ENCODE measurements at places on chromosomes 1 and 21. TPM values are rescaled to one million over a fixed set of nuclear protein-coding genes. Genes with fewer than 3 reads are reported as not detected.

Gene TCP10L
- polyA plus RNA-seq: not detected

Gene SPRR2E
- polyA plus RNA-seq: not detected

Gene ZBTB18
- polyA plus RNA-seq: 12.7 TPM

Gene RHBG
- polyA plus RNA-seq: not detected

Gene COL16A1
- 88.3 TPM for polyA plus RNA-seq

Gene LCE1C
- polyA plus RNA-seq: not detected

Gene GSTM2
- 62.3 TPM for polyA plus RNA-seq

Gene CGN
- polyA plus RNA-seq: 0.05 TPM

Gene OVAAL
- 0.05 TPM for polyA plus RNA-seq

Gene TRPM2
- polyA plus RNA-seq: not detected

DNA sequence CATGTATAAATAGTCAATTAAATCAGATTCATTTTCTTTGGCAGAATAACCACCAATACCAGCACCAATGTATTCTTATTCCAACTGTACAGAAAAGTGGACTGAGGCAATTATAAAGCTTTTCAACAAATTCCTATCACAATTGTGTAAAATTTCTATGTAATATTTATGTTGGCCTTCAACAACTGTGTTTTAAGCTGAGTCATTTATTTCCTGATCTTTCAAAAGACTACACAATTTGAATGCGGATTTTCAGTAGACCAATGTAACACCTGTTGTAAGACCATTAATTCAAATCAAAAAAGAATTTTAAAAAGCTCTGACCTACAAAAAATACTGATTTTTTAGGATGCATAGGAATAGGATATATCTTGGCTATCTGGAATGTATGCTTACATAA, 25.5 kb downstream of the GPATCH2 start:
- DNase-seq: no peak

GRCh38 chr1:203274603-203275381, 30.5 kb upstream of the BTG2 start:
- DNase-seq: no peak

DNA sequence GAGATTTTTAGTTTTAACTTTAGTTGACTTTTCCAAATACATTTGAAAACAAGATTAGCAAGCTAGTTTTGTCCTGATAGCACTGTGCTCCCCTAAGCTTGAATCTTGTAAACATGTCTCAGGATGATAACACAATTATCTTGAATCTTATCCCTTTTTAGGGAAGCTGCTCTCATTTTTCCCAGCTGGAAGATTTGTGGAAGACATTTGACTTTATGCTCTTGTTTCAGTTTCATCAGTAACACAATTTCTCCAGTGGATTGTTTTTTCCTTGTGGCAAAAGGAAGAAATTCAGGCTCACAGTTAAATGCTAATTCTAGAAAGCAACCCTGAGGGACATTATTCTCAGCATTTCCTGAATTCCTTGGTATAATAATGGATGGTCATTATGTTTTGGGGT, 88.8 kb downstream of the CDC7 start:
- no peak for DNase-seq

- DNase-seq: no peak
Measured at GRCh38 chr1:95548211-95548610, 314.2 kb downstream of the RWDD3 start.

DNA sequence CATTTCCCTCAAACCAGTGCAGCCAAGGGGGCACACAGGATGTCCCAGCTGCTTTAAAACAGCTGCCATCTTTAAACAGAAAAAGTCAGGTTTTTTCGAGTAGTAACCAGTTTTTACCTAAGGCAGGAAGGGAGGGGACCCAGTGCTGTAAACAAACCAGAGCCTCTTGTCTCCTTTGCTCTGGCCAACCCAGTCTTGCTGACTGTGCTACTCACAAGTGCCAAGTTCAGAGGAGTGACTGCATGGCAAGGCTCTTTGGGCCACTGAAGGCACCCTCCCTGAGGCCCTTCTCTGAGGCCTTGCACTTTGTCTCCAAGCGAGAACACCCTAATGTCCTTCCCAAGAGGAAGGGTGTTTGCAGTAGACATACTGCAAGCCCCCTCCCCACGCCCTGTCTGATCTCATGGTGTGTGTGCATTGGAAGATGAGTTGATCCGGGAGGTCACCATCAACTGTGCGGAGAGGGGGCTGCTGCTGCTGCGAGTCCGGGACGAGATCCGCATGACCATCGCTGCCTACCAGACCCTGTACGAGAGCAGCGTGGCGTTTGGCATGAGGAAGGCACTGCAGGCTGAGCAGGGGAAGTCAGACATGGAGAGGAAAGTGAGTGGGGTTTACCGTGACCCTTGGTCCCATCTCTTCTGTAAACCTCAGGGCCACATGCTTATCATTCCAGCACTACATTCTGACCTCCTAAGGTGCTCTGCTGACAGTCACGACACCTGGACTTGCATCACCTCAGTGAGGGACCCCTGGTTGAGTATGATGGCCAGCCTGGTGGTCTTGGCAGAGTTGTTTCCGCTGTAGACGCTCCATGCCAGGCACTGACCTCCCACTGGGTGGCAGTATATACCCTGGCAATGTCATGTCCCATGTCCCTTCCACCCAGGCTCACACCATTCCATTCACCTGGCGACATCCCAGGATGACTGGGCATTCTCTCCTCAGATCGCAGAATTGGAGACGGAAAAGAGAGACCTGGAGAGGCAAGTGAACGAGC, 4.7 kb downstream of the DNALI1 start:
- no peak for DNase-seq

DNA sequence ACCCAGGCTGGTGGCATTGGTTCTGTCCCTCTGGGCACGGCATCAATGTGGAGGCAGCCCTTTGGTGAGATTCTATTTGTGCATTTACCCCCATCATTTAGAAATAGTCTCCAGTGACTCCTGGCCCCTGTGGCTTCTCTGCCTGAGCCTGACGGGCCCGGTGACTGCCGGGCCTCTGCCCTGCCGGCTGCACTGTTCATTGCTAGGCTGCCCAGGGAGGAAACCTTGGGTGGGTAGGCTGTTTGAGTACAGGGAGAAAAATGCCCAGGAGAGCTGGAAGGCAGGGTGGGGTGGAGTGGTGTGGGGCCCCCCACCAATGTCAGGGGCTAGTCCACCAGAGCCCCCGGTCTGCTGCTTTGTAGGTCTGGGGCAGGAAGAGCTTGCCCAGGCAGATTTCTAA, 23.4 kb upstream of the EDN2 start:
- DNase-seq: no peak

DNA sequence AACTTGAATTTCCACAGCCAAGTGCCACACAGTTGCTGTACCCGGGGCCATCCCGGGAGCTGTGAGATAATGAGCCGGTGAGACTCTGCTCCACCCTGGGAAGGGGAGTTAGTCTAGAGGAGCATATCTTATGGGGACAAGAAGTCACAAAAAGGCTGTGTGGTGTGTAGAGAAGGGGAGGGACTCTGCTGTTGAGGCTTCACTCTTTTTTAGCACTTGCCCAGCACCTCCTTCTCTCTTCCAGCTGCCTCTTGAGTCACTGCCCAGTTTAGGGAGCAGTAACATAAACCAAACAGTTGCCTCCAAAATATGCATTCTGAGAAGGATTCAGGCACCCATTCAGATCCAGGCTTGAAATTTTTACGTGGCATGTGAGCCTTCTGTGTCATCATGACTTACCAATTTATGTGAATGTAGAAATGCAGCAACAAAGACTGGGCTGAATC, 744 bp upstream of the WDR26 start:
- peak; percentile 51 for DNase-seq

DNA sequence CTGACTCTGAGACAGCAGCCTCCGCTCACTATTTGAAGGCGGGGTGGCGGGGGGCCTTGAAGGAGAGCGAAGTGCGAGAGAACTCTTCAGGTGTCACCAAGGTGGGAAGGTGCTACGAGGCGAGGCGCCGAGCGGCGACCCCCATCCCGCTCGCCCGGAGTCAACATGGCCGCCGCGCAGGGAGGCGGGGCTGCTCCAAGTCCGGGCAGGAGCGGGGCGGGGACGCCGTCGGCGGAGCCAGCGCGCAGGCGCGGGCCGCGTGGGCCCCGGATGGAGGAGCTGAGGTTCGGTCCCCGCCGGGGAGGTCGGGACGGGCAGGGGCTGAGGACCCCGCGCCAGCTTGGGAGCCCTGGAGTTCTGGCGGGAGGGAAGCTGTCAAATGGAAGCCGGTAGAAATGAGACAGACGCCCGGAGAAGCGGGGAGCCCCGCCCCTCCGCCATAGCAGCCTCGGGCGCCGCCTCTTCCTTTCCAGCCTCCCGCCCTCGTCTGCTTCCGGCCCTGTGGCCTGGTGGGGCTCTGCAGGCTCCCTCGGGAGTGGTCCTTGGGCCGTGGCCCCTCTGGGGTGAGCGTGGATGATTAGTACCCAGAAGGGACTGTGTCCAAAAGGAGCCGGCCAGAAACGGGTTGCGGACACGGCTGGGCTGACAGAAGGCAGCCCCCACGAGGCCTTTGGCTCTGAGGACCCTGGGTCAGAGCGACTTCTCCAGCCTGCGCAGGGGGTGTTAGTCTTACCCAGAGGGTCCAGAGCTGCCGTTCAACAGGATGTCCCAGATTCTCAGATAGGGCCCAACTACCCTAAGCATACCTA, at the start of gene PIGV:
Gene PIGV, plus strand, starts transcription at position 245 of the 809 bp plus-strand sequence. CDS start 2,866 bp downstream, outside the sequence.
- no peak for DNase-seq

- DNase-seq: no peak
Measured at GRCh38 chr1:169508432-169509338, 22.9 kb upstream of the SLC19A2 start.

- DNase-seq: peak; percentile 16
Measured at GRCh38 chr1:79355090-79355489, 348.6 kb upstream of the ADGRL4 start.

- DNase-seq: no peak
Measured at GRCh38 chr1:221910222-221910621, 168.3 kb upstream of the DUSP10 start.

- DNase-seq: no peak
Measured at GRCh38 chr1:167695147-167695546, 26.6 kb upstream of the MPZL1 start.

- no peak for DNase-seq
Measured at GRCh38 chr1:234871039-234871709, 257.5 kb downstream of the TOMM20 start.

GRCh38 chr1:9086045-9086444, 16.6 kb upstream of the SLC2A5 start:
- DNase-seq: no peak

DNA sequence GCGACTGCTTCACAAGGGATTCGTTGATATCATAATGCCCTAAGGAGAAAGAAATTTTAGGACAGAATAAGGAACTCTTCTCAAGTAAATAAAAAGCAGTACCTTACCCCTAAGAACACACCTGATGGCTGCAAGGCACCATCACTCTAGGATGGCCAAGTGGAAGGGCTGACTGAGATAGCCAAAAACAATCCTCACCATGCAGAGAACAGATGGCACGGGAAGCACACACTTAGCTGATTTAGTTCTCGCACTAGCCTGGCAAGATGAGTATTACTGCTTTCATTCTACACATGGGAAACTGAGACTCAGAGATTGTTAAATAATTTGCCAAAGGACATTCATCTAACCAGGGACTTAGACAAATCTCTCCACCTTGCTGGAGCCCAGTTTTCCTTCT, 43.8 kb downstream of the STPG1 start:
- no peak for DNase-seq

DNA sequence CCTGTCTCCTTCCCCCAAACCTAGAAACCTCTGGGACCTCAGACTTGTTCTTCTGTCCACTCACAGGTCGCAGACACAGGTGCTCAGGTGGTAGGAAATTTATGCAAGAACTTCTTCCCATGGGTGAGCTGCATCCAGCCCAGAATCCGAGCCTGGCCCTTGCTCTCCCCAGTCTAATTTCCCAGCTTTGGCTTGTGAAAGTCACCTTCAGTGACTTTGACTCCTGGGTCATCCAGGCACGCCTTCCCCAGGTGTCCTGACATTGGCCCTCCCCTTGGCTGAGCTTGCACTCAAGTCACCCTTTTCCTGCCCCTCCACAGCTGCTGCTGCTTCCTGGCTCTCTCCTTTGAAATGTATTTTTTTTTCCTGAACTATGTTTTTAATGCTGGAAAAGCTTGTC, 6.6 kb downstream of the IPO13 start:
- no peak for DNase-seq

DNA sequence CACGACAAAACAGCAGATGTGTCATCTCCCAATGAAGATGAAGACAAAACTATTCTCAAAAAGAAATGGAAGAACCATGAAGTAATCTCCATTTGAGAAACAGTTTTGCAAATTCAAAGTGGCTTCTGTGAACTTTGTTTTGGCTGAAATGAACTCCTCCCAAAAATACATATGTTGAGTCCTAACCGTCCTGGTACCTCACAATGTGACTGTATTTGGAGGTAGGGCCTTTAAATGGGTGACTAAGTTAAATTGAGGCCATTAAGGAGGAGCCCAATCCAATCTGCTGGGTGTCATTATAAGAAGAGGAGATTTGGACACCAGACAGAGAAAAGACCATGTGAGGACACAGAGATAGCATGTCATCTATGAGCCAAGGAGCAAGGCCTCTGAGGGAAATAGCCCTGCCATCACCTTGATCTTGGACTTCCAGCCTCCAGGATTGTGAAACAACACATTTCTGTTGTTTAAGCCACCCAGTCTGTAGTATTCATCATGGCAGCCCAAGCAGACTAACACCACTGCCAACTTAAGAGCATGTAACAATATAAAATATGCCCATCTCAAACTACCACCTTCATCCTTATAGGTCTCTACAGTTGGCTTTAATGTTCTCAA, 38.3 kb upstream of the KCNE1 start:
- no peak for DNase-seq

- no peak for DNase-seq
Measured at GRCh38 chr1:156500543-156500792, at the start of gene MEF2D. Gene MEF2D, minus strand, starts transcription at chr1:156500775. Its CDS starts 17,483 bp downstream, at chr1:156483292.

DNA sequence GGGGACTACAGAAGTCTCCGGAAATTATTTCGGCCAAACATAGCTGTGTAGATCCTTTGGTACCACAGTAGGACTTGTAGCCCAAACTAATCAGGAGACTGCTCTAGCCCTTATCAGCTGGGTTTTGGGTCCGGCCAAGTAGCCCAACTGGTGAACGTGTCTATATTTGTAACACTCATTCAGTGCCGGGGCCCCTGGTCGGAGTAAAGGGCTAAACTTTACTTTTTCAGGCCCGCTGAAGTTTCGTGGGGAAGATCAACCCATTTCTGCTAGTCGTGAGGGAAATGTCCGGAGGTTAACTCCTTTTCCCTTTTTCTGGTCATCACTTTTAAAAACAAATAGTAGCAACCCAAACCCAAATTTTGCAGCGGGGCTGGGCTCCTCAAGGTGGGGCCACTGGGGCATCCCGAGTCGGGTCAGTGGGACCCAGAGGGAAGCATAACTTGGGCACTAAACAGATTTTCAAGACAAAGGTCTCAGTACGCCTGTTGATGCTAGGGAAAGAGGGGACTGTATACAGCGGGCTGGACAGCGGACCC, 1.7 kb downstream of the LHX9 start:
- no peak for DNase-seq

DNA sequence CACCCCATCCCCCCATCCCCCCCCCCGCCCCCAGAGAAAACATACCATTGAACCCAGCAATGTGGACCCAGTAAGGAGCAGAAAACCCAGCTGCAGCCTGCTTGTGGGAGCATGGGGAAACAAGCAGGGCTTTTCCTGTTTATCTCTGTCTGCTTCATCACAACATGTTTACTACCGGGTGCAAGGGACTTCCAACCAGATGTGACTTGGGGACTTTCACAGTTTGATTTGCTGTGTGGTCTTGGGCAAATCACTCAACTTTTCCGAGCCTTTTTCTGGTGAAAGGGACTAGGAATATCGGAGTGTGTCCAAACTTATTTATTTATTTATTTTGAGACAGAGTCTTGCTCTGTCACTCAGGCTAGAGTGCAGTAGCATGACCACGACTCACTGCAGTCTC, 3.2 kb downstream of the TMCC2 start:
- DNase-seq: no peak
